ENCODE measurements at places on chromosomes 7 and 10.
A peak's percentile ranks its signal among the peaks of the same experiment; 100 is the strongest.

DNA sequence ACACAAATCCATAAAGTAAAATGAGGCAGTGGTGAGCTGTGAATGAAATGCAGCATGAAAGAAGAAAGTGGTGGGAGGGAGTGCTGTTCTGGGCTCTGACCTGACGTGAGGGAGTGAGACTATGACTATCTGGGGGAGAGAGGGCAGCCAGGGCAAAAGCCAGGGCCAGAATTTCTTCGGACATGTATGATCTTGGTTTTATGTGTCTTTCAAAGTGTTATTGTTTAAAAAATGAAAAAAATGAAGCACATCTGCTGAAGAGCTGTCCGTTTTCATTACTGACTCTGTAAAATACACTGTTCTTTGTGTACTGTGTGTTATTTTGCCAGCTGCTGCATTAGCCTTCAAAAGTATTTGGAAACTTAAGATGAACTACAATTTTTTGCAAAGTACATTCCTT lies 70.2 kb upstream of the KLF14 start:
- DNase-seq, result no peak

- DNase-seq, result no peak
Observed at GRCh38 chr10:104899779-104900178, 258.7 kb downstream of the SORCS3 start.

GRCh38 chr7:27154901-27155815 lies 1.3 kb downstream of the HOXA7 start:
- DNase-seq, result no peak

DNA sequence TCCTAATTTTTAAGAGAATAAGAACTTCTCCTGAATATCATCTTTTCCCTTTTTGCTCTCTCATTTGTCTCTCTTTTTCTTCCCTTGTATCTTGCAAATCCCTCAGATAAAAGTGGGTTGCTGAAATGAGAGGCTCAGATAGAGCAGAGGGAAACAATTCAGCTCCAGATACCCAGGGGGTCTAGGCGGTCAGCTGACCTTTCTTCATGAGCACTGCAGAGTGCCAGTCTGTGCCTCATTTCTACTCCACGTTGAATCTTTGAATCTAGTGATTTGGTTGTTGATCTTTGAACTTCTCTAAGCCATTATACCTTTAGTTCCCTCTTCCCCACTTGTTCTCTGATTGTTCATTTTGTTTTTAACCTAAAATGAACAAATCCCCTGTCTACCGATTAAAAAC lies 572.6 kb downstream of the PTPRN2 start:
- DNase-seq, result no peak

GRCh38 chr7:28180364-28181147 lies at the start of gene JAZF1:
JAZF1 (minus strand) TSS chr7:28180795.
- peak; percentile 78 for DNase-seq

Measured in ovary (tissue), 10 donors.